Neuronal stem cell (in vitro differentiated cells): ENCODE measurements at places on chromosomes 3 and 15.

DNA sequence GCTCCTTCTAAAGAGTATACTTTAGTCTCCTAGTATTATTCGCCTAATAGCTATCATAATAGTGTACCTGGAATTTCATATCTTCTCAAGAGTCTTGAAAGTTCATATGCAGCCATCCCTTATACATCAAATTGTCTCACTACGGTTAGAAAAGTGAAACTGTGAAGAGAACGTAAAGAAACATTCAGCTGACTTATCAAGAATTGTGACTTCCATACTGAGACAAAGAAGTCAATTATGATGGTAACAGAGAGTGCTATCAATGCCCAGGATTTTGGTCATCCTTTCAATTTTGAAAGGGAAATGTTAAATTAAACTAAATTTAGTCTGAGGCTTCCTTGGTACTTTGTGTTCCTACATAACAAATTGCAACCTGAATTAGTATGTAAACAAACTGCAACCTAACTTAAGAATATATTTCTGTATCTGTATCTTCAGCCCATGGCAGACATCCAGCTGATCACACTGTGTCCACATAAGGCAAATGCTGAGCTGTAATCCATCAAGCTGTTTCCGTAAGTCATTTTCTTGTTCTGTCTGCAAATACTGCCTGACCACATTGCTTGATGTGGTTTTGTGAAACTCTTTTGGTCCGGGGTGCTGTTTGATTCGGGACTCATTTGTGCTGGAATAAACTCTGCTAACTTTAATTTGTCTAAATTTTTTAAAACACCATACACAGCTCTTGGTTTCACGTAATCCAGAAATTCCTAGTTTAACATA, 469.6 kb downstream of the SI start:
- no peak for DNase-seq

DNA sequence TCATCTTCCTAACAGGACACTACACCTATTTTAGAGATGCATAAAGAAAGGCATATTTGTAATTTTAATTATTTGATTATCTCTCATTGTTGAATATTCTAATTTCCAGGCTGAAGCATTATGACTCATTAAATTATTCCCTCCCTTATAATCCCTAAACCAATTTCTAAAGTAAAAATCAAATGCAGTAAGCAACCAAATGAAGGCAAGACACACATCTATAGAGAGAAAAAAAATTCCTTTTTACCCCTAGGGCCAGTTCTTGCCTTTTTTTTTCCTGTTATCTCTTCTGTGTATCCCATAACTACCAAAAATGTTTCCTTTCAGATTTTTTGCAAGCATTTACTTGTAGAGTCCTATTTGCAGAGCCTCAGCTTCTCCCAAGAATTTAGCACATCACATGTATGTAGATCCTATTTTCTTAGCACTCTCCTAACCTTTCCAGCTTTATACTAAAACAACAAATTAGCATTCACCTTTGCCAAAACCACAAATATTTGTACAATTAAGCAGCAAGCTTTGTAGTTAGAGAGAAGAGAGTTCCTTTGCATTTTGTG, 177.9 kb downstream of the SATB1 start:
- DNase-seq, result no peak

- no peak for DNase-seq
Observed at GRCh38 chr3:152583963-152584362, 251.0 kb upstream of the P2RY1 start.

DNA sequence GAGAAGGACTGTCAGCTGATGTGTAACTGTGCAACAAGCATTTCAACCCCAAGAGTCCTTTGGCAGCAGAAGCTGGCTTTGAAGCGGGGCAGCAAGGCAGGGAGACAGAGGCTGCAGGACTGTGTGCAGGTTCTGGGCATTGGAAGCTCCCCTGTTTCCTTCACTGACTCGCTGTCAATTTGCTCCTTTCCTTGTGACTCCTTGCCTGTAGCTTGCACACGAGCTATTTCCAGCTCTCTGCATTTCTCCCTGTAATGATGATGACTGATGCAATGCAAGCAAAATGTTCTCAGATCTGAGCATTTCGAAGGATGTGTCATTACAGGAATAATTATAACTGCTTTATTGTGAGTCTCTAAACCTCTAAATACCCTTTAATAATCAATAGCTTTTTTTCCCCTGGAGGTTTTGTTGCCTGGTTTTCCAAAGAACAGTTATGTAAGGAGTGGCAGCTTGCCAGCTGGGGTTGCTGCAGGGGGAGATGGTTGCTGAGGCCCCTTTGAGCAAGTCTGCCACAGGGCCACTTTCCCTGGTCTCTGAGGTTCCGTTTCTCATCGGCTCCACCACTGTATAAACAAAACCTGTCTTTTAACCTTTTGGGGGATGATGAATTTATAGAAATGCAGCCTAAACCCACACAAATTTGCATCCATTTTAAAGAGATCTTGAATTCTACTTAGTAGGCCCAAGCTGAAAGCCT, 2.8 kb downstream of the APOD start:
- DNase-seq, result no peak

GRCh38 chr3:49053543-49053942, 24.3 kb upstream of the IMPDH2 start:
- no peak for DNase-seq

DNA sequence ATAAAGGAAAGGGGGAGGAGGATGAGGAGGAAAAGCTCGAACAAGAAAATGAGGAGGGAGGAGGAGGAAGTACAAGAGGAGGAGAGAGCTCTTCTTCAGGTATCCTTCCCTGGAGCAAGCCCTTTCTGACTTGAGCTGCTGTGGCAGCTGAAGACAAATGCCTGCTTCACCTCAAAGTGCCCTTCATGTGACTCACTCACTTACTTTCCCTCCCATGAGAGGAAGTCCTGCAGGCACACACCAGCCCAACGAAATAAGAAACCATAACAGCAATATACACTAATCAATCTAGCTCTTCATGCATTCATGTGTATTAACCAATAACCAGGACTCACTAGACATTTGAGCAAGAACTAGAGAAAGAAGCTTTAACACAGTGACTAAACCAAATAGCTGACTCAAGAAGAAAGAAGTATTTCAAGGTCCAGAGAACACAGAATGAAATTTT, 251.9 kb downstream of the IGSF11 start:
- DNase-seq, result no peak

DNA sequence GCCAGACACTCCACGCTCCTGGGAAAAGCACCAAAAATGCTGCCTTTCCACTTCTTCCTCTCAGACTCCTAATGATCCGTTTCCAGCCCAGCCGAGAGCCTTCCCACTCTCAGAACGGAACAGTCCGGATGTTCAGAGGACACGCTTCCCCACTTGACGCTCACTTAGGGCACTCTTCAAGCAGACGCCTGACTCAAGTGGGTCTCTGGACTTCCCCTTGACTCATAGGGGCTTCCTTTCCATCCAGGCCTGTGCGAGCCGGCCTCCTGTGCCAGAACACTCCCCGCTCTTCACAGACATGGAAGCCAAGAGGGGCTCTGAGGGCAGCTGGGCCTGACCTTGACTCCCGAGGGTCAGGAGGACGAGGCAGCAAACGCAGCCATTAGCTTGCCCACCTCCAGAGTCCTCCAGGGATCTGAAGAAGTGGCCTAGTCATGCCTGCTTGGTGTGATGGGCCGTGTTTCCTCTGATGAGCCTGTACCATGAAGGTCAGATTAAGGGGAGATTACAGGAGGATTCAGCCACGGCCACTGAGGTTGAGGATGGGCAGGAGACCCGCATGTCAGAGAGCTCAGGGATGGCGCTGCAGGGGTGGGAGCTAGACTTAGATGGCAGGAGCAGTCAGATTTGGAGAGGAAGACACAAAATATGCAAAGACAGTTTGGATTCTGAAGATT, 114.7 kb upstream of the TLE3 start:
- no peak for DNase-seq

- DNase-seq, result no peak
Observed at GRCh38 chr3:127452321-127452821, 138.2 kb downstream of the TPRA1 start.

GRCh38 chr15:49145651-49146609, 9.5 kb downstream of the COPS2 start:
- DNase-seq, result peak; percentile 46

GRCh38 chr3:26406636-26407035, 215.9 kb upstream of the LRRC3B start:
- no peak for DNase-seq

DNA sequence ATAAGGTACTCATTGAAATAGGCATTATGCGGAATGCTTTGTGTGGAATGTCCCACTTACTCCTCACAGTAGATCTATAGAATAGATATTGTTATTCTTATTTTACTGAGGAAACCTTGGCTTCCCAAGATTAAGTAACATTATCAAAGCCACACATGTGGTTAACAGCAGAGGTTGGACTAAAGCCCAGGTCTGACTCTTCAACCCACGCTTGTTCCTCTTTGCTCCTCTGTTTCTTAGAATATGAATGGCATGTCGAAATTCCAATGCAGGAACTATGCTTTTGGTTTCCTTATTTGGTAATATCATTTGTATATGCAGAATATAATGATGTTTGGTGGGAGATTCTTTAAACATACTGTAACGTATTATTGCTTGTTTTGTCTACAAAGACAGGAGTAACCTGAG, 818.8 kb upstream of the LMCD1 start:
- DNase-seq, result no peak

GRCh38 chr3:142276781-142277180, 51.4 kb upstream of the GK5 start:
- no peak for DNase-seq

DNA sequence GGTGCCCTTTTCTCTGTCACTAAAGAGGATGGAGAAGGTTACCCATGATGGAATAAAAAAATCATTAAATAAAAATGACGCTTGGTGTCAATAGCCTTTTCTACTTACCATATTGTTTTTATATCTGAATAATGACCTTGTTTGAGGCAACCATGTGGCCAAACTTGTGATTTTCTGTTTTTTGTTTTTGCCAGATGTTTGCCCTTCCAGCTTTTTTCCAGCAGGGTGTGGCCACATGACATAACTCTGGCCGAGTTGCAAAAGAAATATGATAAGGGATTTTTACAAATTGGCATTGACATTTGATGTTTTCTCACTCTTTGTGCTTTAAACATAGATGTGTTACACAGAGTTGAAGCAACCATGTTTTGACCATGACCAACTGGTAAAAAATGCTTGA, 39.7 kb upstream of the EPHA3 start:
- DNase-seq, result no peak

DNA sequence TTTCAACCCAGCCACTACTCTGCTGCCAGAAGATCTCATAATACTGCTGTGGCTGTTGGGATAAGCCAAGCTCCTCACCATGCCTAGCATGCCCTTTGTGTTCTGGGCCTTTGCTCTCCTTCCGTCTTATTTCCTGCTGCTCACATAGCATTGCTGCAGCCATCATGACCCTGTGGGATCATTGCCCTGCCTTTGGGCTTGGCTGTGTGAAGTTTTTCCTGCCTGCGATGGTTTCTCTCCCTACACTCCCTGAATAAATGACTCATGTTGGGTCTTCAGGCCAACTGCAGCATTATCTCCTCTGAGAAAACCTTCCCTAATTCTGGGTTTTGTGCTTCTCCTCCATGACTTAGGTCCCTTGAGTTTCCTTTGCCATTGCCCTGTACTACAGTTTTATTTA, 20.8 kb upstream of the TRA2B start:
- DNase-seq, result no peak

- no peak for DNase-seq
Observed at GRCh38 chr3:7205962-7206361, 345.0 kb downstream of the GRM7 start.

GRCh38 chr3:20870106-20870899, 684.3 kb upstream of the SGO1 start:
- DNase-seq, result no peak

DNA sequence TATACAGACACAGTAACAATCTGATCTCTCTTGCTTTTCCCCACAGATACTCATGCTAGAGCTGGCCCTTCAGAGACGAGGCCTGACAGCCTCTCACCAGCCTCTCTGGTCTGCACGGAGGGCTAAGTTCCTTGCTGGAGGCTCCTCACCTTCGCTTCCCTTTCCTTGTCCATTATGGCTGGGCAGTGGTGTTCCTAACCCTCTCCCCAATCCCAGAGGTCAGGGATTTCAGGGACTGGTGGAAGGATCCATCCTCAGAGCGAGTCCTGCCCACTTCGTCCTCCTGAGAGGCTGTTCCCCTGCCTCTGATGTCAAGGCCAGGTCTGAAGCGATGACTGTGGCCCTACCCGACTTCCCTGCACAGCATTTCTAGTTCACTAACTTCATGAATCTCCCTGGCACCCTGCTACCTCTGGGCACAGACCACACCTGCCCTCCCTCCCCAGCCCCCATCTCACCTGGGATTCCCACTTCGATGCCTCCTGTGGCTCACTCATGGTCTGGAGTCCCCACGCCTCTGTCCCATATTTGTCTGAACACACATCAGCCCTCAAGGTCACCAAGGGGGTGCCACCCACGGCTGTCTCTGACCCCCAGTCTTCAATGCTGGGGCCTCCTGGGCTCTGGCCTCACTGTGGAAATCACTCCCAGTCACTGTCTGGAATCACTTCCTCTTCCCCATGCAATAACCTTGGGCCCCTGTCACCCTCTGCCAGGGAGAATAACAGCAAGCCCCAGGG, 124.9 kb upstream of the PRR20G start:
- no peak for DNase-seq
